ENCODE measurements at places on chromosomes 11 and 22. TPM values are rescaled to one million over a fixed set of nuclear protein-coding genes. Genes with fewer than 3 reads are reported as not detected.

Gene LAYN
- total RNA-seq = 1.7 TPM

DNA sequence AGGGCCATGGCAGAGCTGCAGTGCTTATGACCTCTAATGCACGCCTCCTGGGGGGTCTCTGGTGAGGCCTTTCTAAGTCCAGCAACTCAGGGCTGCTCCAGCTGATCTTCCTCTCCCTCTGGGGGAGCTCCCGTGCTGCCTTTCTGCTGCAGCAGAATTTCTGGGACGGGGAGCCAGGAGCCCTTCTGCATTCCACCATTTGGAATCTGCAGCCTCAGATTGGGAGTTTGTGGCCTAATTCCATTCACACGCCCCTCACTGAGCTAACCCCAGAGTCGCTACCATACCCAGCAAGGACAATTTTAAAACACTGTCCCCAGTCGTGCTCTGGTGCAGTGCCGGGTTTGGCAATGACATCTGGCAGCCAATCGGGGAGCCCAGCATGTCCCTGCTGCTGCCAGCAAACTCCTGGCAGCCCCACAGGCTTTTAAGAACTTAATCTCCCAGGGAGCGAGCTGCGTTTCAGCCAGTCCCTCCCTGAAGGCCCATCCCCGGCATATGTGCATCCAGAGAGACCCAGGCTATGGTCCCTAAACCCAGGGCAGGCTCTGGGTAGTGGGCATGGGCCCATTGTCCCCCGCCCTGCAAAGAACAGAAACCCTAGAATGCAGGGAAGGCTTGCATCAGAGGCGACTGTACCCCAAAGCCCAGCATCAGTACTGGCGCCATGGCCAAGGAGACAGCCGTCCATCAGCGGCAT, 4.7 kb downstream of the SHANK2 start:
- H3K4me1 ChIP-seq = peaks cover 19% of the 10 kb centered on the region
- no peak overlapping the region for H3K27ac ChIP-seq
- no peaks in the 10 kb centered on the region for H3K36me3 ChIP-seq
- peaks cover 68% of the 10 kb centered on the region for H3K27me3 ChIP-seq

Gene JAML
- 4.9 TPM for total RNA-seq

GRCh38 chr22:43488031-43488866, 76.4 kb downstream of the MPPED1 start:
- H3K4me1 ChIP-seq = no peaks in the 10 kb centered on the region
- H3K27me3 ChIP-seq = peaks cover 25% of the 10 kb centered on the region
- no peaks in the 10 kb centered on the region for H3K36me3 ChIP-seq
- no peak overlapping the region for H3K4me3 ChIP-seq

DNA sequence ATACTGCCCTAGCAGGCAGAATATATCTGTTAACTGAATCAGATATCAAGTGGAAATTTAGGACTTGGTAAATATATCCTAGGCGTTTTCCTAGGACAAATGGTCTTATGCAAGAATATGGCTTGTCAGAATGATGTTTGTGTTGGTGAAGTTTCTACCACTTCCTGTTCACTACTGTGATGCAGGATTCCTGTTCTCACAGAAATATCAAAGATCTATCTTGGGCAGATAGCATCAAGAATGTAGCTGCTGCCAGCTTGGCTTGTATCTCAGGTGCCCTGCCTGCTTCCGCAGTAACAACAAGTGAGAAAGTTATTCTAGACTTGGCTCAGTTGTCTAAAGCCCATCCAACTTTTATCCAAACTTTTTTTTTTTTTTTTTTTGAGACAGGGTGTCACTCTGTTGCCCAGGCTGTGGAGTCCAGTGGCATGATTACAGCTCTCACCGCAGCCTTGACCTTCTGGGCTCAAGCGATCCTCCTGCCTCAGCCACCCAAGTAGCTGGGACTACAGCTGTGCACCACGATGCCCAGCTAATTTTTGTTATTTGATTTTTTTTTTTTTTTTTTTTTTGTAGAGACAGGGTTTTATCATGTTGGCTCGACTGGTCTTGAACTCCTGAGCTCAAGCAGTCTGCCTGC, 61.3 kb downstream of the PPME1 start:
- no peak overlapping the region for H3K27ac ChIP-seq
- DNase-seq = no peak
- H3K4me3 ChIP-seq = no peak overlapping the region
- no peaks in the 10 kb centered on the region for H3K27me3 ChIP-seq
- no peaks in the 10 kb centered on the region for H3K4me1 ChIP-seq

Data from suprapubic skin (tissue), 4 donors.